Right ventricle myocardium superior (tissue), 1 donor: ENCODE measurements at places on chromosomes 4 and X. TPM values are rescaled to one million over a fixed set of nuclear protein-coding genes. Genes with fewer than 3 reads are reported as not detected.

The AFP gene
- not detected for total RNA-seq

DNA sequence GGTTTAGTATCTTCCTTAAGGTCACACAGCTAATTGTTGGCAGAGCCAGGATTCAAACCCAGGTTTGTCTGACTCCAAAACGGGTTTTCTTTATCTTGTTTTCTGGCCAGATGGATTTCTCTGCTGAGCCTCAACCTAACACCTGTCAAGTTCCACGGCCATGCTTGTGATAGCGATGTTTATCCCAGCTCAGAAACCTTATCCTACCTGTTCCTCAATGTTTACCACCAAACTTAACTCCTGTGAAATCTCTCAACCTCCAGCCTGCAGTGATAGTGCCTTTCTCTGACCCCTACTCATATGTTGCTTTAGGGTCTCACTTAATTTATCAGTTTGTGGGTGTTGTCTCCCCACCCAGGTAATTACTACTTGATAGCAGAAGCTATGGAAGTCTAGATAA lies 246.0 kb downstream of the DCTD start:
- no peak for DNase-seq

DNA sequence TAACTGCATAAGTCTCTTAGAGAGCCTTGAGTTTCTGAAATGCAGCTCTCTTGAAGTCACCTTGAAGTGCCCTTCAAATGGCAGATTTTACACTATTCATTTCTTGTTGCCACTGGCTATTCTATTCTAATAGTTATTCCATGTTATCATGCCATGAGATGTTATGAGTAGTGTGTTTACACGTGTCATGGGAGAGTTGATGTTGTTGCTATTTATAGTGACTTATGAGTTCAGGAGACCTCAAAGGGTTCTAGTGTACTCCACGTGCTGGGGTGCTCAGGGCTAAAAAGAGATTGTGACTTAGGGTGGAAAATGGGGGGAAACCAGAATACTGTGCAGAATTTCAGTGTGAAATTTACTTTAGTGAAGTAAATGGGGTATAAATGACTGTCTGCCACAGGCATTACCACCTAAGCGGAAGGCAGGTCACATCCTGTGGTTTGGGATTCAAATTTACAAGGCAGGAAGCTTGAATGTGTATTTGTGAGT lies 77.1 kb upstream of the SLC4A4 start:
- no peak for DNase-seq

GRCh38 chr4:180333162-180333561 lies 1910.0 kb upstream of the TENM3 start:
- DNase-seq, result no peak

DNA sequence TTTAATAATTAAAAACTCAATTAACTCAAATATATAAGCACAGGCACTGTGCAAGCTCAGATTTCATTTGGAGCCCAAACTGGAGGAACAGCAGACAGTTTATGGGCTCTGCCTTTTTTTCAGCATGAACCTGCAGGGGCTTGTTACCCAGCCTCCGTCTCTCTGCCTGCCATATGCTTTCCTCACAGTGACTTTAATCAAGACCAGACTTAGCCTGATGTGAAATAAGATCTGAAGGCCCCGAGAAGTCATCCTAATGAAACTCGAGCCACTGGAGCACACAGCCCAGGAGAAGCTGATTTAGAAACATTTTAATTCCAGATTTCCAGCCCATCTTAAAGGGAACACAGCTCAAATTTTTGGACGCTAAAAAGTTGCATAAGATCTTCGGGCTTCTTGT lies 55.6 kb downstream of the SPATA18 start:
- DNase-seq, result no peak

GRCh38 chr4:1351854-1352566 lies 5.0 kb downstream of the UVSSA start:
- peak; percentile 90 for DNase-seq
